ENCODE measurements at places on chromosomes 7 and 10.

- no peaks in the 10 kb centered on the region for H3K27me3 ChIP-seq
- H3K4me3 ChIP-seq = no peak overlapping the region
- H3K4me1 ChIP-seq = peaks cover 66% of the 10 kb centered on the region
- peaks cover 6% of the 10 kb centered on the region for H3K36me3 ChIP-seq
- peak overlapping the region; percentile 76 for H3K27ac ChIP-seq
- DNase-seq = no peak
Measured at GRCh38 chr10:30013757-30014156, 45.6 kb downstream of the JCAD start.

DNA sequence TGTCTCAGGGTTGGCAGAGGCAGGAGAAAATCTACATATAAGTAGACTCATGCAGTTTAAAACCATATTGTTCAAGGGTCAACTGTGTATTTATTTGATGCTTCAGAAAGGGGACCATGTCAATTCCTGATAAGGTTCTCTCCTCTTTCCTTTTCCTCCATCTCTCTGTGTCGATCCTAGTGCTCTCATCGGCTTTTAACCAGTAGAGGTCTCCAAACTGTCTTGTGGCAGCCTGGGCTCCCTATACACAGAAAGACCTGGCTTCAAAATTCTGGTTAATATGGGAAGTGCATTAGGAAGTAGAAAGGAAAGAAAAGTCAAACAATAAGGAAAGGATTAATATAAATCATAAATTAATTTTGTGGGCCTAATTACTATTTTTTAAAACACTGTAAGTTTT is 304.4 kb upstream of the C7orf33 start:
- peaks cover 9% of the 10 kb centered on the region for H3K4me1 ChIP-seq
- no peak overlapping the region for H3K4me3 ChIP-seq
- no peaks in the 10 kb centered on the region for H3K36me3 ChIP-seq
- DNase-seq = no peak

- no peaks in the 10 kb centered on the region for H3K36me3 ChIP-seq
- no peak for DNase-seq
- no peak overlapping the region for H3K27ac ChIP-seq
- H3K4me3 ChIP-seq = no peak overlapping the region
- peaks cover 52% of the 10 kb centered on the region for H3K27me3 ChIP-seq
Measured at GRCh38 chr10:131647789-131648188, 253.0 kb upstream of the PPP2R2D start.

GRCh38 chr10:98086837-98087708 is 47.4 kb upstream of the R3HCC1L start:
- H3K36me3 ChIP-seq = no peaks in the 10 kb centered on the region
- DNase-seq = no peak
- H3K4me3 ChIP-seq = no peak overlapping the region
- H3K4me1 ChIP-seq = no peaks in the 10 kb centered on the region

- H3K4me1 ChIP-seq = peaks cover 9% of the 10 kb centered on the region
- no peak overlapping the region for H3K4me3 ChIP-seq
- no peak for DNase-seq
- peaks cover 16% of the 10 kb centered on the region for H3K27me3 ChIP-seq
Measured at GRCh38 chr10:131022369-131022768, 289.2 kb downstream of the TCERG1L start.

- no peak overlapping the region for H3K4me3 ChIP-seq
- DNase-seq = no peak
- H3K36me3 ChIP-seq = no peaks in the 10 kb centered on the region
- peaks cover 5% of the 10 kb centered on the region for H3K4me1 ChIP-seq
- H3K27me3 ChIP-seq = peaks cover 31% of the 10 kb centered on the region
Measured at GRCh38 chr7:55250313-55250712, 114.8 kb upstream of the LANCL2 start.

- H3K4me1 ChIP-seq = peaks cover 8% of the 10 kb centered on the region
- peaks cover 13% of the 10 kb centered on the region for H3K27me3 ChIP-seq
- DNase-seq = no peak
- no peak overlapping the region for H3K4me3 ChIP-seq
- H3K36me3 ChIP-seq = no peaks in the 10 kb centered on the region
Measured at GRCh38 chr10:124560377-124561105, 98.9 kb downstream of the LHPP start.

DNA sequence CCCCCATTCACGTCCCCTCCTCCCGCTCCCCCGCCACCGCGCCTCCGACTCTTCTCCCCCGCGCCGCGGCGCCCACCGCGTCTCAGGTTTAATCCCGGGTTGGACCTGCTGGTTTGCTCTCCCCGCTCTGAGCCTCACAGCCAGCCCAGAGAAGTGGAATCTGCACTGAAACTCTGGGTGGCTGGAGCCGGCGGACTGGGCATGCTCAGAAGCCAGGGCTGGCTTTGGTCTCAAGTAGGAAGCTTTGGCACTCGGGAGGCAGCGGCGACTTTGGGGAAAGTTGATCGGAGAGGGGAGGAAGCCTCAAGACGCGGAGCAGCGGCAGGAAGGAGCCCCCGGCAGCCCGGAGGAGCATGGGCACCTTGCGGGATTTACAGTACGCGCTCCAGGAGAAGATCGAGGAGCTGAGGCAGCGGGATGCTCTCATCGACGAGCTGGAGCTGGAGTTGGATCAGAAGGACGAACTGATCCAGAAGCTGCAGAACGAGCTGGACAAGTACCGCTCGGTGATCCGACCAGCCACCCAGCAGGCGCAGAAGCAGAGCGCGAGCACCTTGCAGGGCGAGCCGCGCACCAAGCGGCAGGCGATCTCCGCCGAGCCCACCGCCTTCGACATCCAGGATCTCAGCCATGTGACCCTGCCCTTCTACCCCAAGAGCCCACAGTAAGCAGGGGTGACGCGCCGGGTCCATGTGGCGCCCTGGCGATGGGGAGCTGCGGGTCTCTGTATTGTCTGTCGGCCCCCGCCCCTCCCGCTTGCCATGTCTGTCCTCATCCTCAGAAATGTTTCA is at the start of gene PRKG1:
Gene PRKG1, plus strand, starts transcription at position 250 of the 791 bp plus-strand sequence.
- H3K4me3 ChIP-seq = peak within 1 kb of the TSS; percentile 90
- no peaks in the 10 kb centered on the region for H3K36me3 ChIP-seq
- peak; percentile 84 for DNase-seq

- peaks cover 50% of the 10 kb centered on the region for H3K4me1 ChIP-seq
- peak overlapping the region; percentile 71 for H3K27ac ChIP-seq
- no peak overlapping the region for H3K4me3 ChIP-seq
- H3K27me3 ChIP-seq = no peaks in the 10 kb centered on the region
- no peak for DNase-seq
- H3K36me3 ChIP-seq = peaks cover 3% of the 10 kb centered on the region
Measured at GRCh38 chr10:125043841-125044658, 102.1 kb downstream of the ZRANB1 start.

DNA sequence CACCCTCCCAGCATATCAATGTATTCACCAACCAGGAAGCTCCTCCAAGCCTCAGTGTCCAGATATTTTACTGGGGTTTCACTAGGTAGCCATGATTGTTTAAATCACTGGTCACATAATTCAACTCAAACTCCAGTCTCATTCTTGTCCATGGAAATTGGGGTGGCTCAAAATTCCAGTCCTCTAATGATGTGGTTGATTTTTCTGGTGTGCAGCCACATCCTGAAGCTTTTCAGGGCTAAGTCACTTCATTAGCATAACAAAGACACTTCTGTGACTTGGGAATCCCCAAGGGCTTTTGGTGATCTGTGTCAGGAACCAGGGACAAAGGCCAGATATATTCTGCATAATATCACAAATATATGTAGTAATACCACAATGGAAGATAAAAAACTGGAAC is 786.9 kb upstream of the IGFBP3 start:
- no peak overlapping the region for H3K27ac ChIP-seq
- no peak overlapping the region for H3K4me3 ChIP-seq
- no peak for DNase-seq
- H3K27me3 ChIP-seq = no peaks in the 10 kb centered on the region

- no peaks in the 10 kb centered on the region for H3K36me3 ChIP-seq
- H3K27ac ChIP-seq = peak overlapping the region; percentile 60
- no peaks in the 10 kb centered on the region for H3K27me3 ChIP-seq
- H3K4me3 ChIP-seq = no peak overlapping the region
- DNase-seq = no peak
Measured at GRCh38 chr7:16178092-16178491, 243.2 kb downstream of the CRPPA start.

DNA sequence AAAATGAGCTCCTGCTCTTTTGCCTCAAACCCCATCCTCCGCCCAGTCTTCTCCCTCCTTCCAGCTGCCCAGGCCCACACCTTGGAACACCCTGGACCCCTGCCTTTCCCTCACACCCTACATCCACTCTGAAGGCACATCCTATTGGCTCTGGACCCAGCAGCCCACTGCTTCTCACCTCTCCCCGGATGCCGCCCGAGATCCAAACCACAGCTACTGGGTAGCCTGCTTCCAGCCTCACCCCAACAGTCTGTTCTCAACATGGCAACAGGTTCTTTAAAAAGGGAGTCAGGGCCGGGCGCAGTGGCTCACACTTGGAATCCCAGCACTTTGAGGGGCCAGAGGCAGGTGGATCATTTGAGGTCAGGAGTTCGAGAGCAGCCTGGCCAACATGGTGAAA is 9.5 kb upstream of the SMARCD3 start:
- H3K36me3 ChIP-seq = peaks cover 3% of the 10 kb centered on the region
- DNase-seq = no peak
- no peak overlapping the region for H3K27ac ChIP-seq
- peaks cover 21% of the 10 kb centered on the region for H3K4me1 ChIP-seq

- no peak overlapping the region for H3K4me3 ChIP-seq
- no peaks in the 10 kb centered on the region for H3K36me3 ChIP-seq
- H3K27ac ChIP-seq = no peak overlapping the region
- peaks cover 9% of the 10 kb centered on the region for H3K27me3 ChIP-seq
- H3K4me1 ChIP-seq = peaks cover 5% of the 10 kb centered on the region
Measured at GRCh38 chr7:1324028-1324900, 91.6 kb downstream of the UNCX start.

DNA sequence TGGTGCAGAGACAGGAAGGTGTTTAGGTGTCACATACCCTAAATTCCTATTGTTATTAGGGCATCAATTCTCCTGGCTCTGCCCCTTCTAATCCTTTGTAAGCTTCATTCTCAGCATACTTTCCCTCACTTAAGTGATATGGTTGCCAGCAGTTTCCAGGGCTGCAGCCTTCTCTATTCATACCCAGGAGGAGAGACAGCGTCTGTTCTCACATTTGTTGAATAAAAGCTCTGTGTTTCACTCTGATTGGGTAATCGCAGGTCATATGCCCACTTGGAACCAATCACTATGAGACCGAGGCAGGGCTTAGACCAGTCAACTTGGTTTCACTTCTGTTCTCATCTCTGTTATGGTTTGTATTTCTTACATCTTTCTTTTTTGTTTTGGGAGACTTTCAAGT is 109.6 kb upstream of the MTPN start:
- H3K4me1 ChIP-seq = peaks cover 14% of the 10 kb centered on the region
- peak overlapping the region; percentile 65 for H3K4me3 ChIP-seq
- H3K27ac ChIP-seq = peak overlapping the region; percentile 86
